Stimulated activated CD8-positive, alpha-beta memory T cell treated with anti-CD3 and anti-CD28 coated beads, Interleukin-4, amount 100 ng/mL, for 48 hours (primary cell): ENCODE measurements at places on chromosomes 6 and 20.

DNA sequence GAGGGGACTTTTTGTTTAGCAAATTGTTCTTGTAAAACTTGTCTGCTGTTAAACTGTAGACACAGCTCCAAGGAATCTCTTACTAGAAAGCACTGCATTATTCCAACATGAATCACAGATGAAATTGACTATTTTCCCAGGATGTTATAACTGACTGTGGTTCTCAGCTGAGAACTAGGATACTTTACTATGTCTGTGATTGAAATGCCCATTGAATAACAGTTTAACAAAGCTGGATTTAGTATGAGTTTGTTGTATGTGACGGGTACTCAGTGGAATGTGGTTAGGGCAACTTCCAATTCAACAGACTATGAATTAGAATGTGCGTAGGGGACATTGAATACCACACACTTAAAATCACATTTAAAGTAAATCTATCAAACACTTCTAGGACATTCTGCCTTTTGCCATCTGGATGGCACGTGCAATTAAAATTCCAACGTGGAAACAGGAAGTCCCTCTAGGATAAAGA, 193.4 kb upstream of the PREP start:
- no peak for DNase-seq

GRCh38 chr6:155186052-155186658, 77.7 kb upstream of the CLDN20 start:
- DNase-seq = peak; percentile 74

DNA sequence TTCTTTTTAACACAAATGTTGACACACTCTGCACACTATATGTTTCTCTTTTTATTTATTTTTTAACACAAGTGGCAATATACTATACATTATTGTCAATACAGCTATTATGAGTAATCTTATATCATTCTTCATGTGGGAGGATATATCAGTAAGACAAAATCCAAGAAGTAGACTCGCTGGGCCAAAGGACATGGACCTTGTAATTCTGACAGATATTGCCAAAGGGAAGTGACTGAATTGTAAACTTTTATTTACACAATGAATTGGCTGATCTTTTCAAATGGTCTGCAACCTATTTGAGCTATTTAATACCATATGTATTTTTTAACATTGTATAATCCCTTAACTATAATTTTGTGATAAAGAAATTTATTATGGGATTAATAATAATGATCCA, 56.0 kb downstream of the CCDC170 start:
- DNase-seq = no peak

DNA sequence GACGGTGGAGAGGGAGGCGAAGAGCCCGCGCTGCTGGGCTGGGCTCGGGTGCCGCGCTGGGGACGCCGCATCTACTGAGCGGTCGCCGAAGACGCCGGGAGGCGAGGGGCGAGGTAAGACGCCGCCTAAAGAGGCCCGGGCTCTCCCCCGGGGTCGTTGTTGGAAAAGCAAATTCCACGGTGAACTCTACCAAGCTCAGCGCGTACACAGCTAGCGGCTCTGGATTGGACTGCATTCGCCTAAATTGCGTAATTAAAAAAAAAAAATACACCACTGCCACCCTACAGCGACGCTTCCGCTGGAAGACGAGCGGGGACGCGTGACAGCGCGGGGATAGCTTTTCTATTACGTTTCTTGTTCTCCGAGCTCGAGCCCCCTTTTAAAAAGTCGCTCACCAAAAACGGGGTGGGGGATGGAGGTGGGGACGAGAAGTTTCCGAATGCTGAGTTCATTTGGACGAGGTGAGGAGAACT, 92.0 kb upstream of the PRDM1 start:
- peak; percentile 62 for DNase-seq

DNA sequence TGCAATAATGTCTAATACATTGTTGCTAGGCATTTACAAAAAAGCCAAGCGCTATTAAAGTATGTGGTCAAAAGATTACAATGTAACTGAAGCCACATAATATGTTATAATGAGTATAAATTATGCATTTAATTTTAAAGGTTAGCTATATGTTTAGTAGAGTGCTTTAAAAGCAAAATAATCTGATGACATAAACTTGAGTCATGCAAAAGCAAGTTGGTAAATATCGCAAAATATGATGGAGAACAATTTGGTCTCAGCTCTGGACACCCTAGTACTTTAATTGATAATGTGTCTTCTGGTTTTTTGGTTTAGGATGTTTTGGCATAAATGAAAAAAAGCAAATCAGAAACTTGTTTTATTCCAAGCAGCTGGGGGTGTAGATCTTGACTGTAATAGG, 188.6 kb upstream of the RREB1 start:
- no peak for DNase-seq
